Left lobe of liver (tissue), 2 donors: ENCODE measurements at places on chromosomes 1 and 21. TPM values are rescaled to one million over a fixed set of nuclear protein-coding genes. Genes with fewer than 3 reads are reported as not detected.

The CADM3 gene
- 0.20 TPM for total RNA-seq

The A3GALT2 gene
- total RNA-seq, result not detected

The MAP3K7CL gene
- 3.8 TPM for total RNA-seq

The GNG4 gene
- total RNA-seq, result not detected

DNA sequence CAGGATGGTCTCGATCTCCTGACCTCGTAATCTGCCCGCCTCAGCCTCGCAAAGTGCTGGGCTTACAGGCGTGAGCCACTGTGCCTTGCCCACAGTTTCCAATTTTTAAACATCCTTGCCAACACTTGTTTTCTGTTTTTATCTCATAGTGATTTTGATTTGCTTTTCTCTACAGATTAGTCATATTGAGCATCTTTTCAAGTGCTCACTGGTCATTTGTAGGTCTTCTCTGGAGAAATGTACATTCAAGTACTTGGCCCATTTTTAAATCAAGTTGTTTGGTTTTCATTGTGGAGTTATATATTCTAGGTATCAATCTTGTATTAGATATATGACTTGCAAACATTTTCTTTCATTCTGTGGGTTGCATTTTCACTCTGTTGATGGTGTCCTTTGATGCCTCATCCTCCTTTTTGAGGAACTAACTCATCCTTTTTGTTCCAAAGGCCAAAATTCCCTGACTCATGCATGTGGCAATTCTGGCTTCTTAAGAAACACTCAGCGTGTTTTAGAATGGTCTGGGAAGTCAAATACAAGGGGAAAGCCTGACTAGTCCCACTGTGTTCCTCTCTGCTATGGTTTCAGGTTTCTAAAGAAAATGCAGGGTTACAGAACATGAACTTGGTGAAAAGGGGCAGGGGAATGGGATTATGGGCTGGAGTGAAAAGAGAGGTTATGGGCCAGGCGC lies 37.3 kb downstream of the PTAFR start:
- no peak for DNase-seq

DNA sequence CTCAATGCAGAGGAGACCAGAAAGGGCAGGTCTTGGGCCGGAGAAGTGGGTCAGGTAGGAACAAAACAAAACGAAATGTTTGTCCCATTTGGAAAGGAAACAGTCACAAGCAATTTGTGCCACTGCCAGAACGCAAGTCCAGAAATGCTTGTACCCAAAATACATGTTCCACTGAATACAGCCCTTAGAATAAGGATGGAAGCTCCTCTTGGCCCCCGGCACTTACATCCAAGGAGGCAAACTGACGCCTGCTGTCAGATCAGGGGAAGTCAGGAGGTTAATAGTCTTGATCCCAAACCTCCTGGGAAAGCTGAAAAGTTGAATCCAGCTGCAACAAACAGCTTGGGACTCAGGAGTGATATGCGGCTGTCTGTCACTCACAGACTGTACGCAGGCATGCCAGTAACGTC lies 75.9 kb upstream of the GALNT2 start:
- no peak for DNase-seq

DNA sequence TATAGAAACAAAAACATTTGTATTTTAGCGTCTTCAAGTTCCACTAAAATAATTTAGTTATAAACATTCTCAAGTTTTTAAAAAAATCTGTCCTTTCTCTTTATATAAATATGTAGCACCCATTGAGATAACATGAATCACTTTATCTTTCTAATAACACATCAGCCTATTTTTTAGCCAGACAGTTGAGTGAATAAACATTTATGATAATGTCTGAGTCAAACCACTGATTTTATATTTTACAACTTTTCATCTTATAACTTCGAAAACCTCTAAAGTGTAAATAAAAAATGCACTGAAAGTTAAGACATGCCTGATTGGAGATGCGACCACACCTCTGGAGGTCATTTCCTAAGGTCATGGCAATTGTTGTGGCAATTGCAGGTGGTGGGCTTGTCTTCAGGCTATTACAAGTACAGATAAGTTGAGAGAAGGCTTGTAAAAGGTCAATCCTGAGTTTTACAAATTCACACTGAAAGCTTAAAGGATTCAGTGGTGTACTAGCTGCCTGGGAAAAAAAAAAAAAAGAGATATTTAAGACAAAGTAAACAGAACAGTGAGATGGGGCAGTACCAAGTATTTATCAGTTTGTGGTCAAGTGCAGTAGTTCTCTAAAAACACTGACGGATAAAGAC lies 67.0 kb downstream of the INTS7 start:
- no peak for DNase-seq

- no peak for DNase-seq
Measured at GRCh38 chr1:113975211-113975895, 3.9 kb upstream of the OLFML3 start.

- DNase-seq, result no peak
Measured at GRCh38 chr1:52637946-52638345, 5.0 kb downstream of the SHISAL2A start.
